Left cardiac atrium (tissue), 4 donors: ENCODE measurements at places on chromosomes 7 and 10. TPM values are rescaled to one million over a fixed set of nuclear protein-coding genes. Genes with fewer than 3 reads are reported as not detected.

Gene PTN
- total RNA-seq: 51.2 TPM

Gene HMX2
- not detected for total RNA-seq

Gene GPR26
- total RNA-seq: not detected

Gene CNPY1
- not detected for total RNA-seq

Gene CALCR
- 0.08 TPM for total RNA-seq

Gene AZGP1
- 36.2 TPM for total RNA-seq

Gene UCN3
- total RNA-seq: not detected

Gene CALN1
- not detected for total RNA-seq

Gene GNGT1
- not detected for total RNA-seq
